ENCODE measurements at places on chromosomes 12 and 14.

- DNase-seq, result no peak
Measured at GRCh38 chr12:7571257-7571656, 67.7 kb upstream of the CD163 start.

- DNase-seq, result no peak
Measured at GRCh38 chr14:62030387-62030786, 268.2 kb downstream of the SNAPC1 start.

DNA sequence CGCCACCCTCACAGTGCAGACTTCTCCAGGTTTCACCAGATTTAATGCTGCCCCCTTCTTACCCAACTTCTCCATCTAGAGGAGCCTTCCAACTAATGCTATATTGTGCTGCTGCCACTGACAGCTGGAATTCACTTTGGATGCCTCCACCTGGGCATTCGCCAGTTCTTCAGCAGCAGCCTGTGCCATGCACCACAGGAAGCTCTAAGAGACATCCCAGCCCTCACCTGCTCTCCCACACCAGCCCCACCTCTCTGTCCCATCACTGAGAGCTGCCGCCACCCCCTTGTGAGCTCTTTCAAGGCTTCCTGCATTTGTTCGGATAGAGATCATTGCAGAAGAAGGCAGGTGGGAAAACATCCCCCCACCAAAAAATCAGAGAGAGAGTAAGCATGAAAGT lies 4.6 kb upstream of the KRT2 start:
- DNase-seq, result no peak

DNA sequence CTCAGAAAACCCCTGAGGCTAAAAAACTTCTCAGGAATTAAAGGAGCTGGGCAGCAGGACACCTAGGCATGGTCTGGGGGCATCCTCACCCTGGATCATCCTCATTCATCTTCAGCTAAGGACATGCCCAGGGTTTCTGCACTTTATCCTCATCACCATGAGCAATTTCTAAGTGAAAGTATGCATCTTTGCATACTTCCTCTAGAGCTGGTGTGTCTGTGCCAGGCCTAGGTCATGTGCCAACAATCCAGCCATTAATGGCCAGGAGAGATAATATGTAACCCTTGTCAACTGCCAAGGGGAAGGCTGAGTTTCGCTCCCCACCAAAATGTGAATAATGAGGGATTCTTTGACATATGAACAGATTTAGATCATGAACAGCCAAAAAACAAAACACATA lies 160.5 kb downstream of the KITLG start:
- no peak for DNase-seq

GRCh38 chr12:40225984-40226602 lies 1.3 kb downstream of the LRRK2 start:
- DNase-seq, result no peak

GRCh38 chr12:70444903-70445302 lies 78.8 kb downstream of the KCNMB4 start:
- DNase-seq, result no peak

- no peak for DNase-seq
Measured at GRCh38 chr12:49097381-49097780, 2.8 kb upstream of the DHH start.

- no peak for DNase-seq
Measured at GRCh38 chr14:21063479-21063878, 5.9 kb downstream of the RNASE8 start.

- DNase-seq, result no peak
Measured at GRCh38 chr12:2959505-2960389, 550 bp downstream of the TEAD4 start.

GRCh38 chr12:6843118-6843902 lies 2.6 kb downstream of the GNB3 start:
- DNase-seq, result no peak

- DNase-seq, result no peak
Measured at GRCh38 chr12:40733871-40734270, 41.6 kb downstream of the CNTN1 start.

DNA sequence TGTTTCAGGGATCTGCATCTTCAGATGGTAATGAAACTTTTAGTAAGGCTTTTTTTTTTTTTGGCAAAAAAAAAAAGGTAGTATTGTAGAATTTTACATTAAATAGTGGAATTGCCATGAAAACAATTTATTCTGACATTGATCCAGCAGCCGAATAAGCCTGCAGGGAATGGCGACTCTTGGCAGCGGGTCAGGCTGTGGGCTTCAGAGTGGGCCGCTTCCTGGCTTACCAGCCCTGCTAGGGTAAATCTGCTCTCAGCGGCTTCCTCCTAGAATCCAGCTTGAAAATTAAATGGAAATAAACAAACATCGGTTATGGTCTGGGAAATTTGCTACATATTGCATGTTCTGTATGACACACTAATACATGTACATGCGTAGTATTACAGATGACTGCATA lies 34.8 kb downstream of the SFSWAP start:
- no peak for DNase-seq

DNA sequence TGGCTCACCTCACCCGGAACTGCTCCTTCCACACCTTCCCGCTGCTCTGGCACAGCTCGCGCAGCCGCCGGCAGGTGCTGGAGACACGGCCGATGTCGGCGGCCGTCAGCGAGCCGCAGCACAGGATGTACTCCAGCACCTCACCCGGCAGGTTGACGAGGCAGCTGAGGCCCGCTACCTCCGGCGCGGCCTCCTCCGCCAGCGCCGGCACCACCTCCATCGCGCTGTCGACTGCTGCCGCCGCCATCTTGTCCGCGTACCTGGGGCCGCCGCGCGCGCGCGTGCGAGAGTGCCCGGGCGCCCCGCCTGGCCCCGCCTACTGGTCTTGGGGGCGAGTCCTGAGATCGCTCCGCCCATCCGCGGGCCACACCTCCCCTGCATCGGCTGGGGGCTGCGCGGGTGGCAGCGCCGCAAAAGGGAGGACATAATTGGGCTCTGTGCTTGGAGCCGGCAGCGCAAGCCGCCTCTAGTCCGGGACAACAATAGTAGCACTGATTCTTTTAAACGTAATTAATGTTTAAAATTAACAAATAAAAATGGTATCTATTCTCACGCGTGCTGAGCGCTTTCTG lies at the start of gene FBXO21:
TSS of gene FBXO21 (minus strand) at position 261 of the 572 bp plus-strand sequence. CDS start at position 247, 14 bp downstream.
- peak; percentile 92 for DNase-seq

GRCh38 chr14:48690349-48690748 lies 895.8 kb downstream of the RPS29 start:
- DNase-seq, result no peak

DNA sequence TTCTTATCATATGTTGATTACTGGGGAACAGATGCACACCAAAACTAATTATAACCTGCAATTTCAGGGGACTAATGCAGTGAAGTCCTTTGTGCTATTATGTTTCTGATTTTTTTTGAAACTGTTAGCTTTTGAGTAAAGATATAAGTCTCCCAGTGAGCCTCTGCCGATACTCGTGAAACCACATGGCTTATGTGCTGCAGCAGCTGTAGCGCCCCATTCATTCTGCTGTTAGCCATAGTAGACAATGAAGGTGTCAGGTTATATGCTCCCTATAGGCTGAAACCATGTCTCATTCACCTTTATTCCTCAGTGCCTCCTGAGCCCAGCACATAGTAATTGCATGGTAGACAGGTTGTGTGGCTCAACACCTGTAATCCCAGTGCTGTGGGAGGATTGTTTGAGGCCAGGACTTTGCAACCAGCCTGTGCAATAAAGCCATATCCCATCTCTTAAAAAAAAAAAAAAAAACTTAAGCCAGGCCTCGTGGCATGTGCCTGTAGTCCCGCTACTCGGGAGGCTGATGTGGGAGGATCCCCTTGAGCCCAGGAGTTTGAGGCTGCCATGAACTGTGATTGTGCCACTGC lies 25.0 kb downstream of the GOLGA5 start:
- DNase-seq, result no peak

DNA sequence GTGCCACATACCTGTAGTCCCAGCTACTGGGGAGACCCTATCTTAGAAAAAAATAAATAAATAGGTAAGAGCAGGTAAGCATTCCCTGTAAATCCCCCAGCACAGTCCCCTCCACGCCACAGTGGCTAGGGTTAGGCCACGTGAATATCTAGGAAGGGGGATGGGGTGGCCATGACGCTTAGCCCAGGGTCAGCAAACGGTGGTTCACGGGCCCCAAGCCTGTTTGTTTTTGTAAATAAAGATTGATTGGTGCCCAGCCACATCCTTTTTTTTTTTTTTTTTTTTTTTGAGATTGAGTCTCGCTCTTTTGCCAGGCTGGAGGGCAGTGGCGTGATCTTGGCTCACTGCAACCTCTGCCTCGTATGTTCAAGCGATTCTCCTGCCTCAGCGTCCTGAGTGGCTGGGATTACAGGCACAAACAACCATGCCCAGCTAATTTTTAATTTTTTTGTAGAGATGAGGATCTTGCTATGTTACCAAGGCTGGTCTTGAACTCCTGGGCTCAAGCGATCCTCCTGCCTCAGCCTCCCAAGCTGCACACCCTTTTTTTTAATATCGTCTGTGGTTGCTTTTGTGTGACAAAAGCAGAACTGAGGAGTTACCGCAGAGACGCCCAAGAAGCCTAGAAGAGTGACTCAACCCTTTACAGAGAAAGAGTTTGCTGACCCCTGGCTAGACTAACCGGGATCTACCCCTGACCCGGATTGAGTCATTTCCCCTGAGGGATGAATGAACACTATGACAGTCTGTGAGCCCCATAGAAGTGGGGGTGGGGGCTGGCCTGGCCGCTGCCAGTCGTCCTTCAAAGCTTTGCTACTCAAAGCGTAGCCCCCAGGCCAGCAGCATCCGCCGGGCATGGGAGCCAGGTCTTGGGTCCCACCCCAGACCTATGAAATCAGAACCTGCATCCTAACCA lies 113.7 kb upstream of the NCOR2 start:
- peak; percentile 30 for DNase-seq

- no peak for DNase-seq
Measured at GRCh38 chr12:111578971-111579340, 20.2 kb downstream of the ATXN2 start.

GRCh38 chr14:93991212-93991611 lies 5.9 kb upstream of the CCDC197 start:
- DNase-seq, result peak; percentile 37

GRCh38 chr14:39694341-39694740 lies 262.1 kb upstream of the FBXO33 start:
- DNase-seq, result no peak

DNA sequence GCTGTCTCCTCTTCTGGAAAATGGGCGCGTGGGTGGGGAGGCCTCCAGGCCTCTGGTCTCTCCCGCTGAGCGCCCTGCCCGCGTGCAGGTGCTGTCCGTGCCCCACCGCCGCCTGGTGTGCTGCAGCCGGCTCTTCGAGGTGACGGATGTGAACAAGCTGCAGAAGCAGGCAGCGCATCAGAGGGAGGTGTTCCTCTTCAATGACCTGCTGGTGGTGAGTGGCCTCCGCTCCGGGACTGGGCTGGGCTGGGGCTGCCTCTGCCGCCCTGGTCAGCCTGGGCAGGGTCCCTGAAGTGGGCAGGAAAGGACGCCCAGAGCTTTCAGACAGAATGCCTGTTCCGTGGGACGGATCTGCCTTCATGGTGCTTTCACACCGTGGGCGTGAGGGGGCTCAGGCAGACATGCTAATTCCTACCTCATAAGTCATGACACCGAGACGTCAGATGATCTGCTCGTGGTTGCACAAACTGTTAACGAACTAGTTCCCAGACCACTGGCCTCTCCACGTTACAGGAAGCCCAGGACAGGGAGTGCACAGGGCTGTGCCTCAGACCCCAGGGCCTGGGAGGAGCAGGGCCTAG lies 50.5 kb downstream of the SLC6A12 start:
- no peak for DNase-seq

GRCh38 chr12:56084958-56085543 lies 5.1 kb downstream of the ERBB3 start:
- DNase-seq, result no peak

- no peak for DNase-seq
Measured at GRCh38 chr12:50642761-50643160, 121.1 kb upstream of the ATF1 start.

DNA sequence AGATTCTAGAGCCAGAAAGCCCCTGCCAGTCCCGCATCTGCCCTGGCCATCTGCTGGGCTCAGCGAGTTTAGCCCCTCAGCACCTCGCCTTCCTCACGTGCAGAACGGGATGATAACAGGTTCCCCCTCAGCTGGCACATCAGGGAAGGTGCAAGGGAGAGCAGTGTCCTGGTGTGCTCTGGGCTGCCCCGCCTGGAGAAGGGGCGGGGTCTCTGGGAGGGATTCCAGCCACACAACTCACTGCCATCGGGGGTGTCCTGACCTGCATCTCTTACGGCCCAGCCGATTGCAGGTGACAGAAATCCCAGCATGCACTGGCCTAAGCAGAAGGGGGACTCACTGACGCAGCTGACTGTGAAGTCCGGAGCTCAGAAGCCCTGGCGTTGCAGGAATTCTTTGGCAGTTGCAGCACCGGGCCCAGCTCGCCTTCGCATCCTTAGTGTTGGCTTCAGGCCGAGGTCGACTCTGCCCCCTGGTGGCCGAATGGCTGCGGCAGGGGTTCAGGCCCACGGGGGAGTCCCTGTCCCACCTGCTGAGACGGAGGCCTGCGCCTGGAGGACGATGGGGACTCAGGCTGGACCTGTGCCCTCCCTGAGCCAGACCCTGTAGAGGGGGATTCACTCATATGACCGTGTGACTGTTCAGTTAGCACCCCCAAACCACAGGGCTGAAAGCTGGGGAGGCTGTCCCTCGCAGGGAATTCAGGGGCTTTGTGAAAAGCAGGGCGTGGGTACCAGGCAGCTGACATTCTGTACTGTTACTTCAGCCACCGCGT lies 178.6 kb downstream of the ADGRD1 start:
- DNase-seq, result peak; percentile 72

DNA sequence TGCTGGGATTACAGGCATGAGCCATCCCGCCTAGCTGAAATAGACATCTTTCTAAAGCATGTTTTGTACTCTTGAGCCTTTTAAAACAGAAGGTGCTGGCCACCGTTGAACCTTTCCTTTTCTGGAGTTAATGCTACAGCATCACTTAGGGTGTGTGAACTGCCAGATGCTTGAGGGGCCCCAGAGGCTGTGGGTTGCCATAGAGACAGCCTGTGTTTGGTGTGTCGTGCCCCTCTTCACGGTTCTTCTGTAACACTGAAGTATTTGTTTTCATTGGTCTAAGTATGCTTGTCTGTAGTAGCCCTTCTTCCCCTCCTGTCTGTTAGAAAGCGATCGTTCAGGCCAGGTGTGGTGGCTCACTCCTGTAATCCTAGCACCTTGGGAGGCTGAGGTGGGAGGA lies 30.8 kb downstream of the PLEKHG3 start:
- DNase-seq, result no peak

DNA sequence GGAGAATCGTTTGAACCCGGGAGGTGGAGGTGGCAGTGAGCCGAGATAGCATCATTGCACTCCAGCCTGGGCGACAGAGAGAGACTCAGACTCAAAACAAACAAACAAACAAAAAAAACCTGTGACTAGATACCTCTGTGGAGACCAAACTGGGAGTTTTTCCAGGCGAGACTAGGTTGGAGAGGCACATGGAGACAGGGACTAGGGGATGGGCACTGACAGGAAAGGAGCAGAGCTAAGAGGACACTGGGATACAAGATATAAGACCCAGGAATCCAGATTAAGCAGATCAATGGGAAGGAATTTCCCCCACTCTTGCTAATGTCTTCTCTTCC lies 4.7 kb upstream of the ITGA5 start:
- no peak for DNase-seq

GRCh38 chr12:6954316-6955107 lies 3.4 kb downstream of the PTPN6 start:
- DNase-seq, result no peak
